CD4-positive, CD25-positive, alpha-beta regulatory T cell (primary cell): ENCODE measurements at places on chromosomes 4 and X. TPM values are rescaled to one million over a fixed set of nuclear protein-coding genes. Genes with fewer than 3 reads are reported as not detected.
A peak's percentile ranks its signal among the peaks of the same experiment; 100 is the strongest.

DNA sequence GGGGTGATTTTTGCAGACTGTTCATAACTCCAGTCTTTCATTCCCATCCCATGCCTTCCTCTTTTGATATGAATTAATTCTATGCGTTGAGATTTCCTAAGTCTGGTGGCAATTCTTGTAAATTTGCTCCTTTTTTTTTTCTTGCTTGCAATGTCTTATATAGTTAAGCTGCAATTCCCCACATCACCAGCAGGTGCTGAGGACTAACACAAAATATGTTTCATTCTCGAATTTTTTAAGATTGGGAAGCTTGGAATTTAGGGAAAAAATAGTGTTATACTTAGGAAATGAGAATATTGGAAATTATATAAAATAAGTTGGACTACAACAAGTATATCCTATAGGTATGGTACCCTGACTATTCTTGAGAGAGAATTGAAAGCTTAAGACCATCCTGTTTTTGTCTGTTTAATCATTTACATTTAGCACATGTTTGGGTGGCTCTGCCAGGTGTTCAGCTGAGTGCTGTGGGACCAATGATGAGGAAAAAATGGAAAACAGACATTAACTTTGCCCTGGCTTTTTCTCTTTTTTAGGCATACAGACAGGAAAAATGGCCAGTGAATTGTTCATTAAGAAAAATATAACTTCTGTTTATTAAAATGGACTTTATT lies 30.2 kb downstream of the AFF2 start:
- DNase-seq, result peak; percentile 35
- H3K4me1 ChIP-seq, result no peaks in the 10 kb centered on the region
- H3K27me3 ChIP-seq, result no peaks in the 10 kb centered on the region
- no peak overlapping the region for H3K4me3 ChIP-seq
- H3K27ac ChIP-seq, result no peak overlapping the region

GRCh38 chr4:150974750-150975149 lies 40.3 kb downstream of the LRBA start:
- H3K4me1 ChIP-seq, result peaks cover 23% of the 10 kb centered on the region
- H3K36me3 ChIP-seq, result no peaks in the 10 kb centered on the region
- no peak overlapping the region for H3K27ac ChIP-seq
- no peak for DNase-seq
- H3K27me3 ChIP-seq, result no peaks in the 10 kb centered on the region
- H3K4me3 ChIP-seq, result no peak overlapping the region

DNA sequence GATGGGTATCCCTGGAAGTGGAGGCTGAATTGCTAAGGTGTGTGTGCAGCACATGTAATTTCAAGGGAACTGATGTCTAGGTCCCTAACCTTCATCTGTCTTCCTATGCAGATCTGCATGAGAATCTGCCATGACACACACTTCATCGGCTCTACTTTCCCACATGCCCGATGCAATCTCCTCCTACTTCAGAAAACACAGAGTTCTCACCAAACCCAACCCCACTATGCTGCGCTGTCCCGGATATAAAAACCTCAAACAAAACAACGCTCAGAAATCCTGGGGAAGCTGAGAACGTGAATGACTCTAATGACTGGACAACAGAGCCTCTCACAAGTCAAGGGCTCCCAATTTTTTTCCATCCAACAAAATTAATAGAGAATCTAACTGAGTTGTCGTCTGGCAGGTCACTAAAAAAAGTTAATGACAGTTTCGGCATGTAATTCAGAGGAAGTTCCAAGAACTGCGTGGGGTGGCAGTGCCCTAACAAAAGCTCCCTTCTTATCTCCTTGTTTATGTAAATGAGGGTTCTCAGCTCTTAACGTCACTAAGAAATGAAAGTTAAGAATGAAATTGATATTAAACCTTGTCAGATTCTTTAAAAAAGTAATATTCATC lies 39.0 kb downstream of the STX18 start:
- H3K4me3 ChIP-seq, result peak overlapping the region; percentile 77
- no peak overlapping the region for H3K27ac ChIP-seq
- H3K36me3 ChIP-seq, result no peaks in the 10 kb centered on the region
- H3K4me1 ChIP-seq, result peaks cover 12% of the 10 kb centered on the region

DNA sequence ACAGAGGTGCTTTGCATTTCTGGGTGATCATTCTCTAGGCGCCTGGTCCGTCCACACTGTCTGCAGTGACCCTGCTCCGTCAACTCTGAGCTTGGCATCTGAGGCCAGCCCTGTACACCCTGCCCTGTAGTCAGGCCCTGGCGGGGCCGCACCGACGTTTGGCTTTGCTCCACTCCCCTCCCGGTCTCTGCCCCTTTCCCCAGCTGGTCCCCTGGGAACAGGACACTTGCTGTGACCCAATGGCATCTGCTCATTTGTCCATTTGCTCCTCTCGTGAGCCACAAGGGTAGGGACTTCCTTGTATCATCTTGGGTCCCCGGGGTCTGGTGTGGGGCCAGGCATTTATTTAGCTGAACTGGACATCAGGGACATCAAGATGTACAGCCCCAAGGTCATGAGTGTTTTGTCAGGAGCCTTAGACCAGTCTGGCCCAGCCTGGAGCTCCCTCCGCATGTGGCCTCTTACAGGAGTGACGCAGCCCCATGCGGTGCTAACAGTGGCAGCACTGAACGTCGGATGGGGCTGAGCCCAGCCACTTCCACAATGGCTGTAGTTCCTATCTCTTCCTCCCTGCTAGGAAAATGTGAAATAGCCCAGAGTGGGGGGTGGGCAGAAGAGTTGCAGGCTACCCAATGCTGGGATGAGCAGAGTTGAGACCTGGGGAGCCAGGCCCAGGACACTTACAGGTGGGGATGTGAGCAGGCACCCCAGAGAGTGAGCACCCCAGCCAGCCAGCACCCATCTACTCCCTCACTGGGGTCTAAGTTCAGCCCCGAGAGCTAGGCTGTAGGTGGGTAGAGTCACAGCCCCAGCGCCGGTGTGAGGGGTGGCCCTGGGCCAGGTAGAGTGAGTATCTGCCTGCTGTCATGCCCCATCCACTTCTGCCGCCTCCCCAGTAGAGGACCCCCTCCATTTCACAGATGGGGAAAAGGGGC lies 2.0 kb upstream of the SH3BP2 start:
- no peak overlapping the region for H3K27ac ChIP-seq
- no peaks in the 10 kb centered on the region for H3K36me3 ChIP-seq

- H3K27ac ChIP-seq, result no peak overlapping the region
- H3K4me1 ChIP-seq, result no peaks in the 10 kb centered on the region
- H3K4me3 ChIP-seq, result no peak overlapping the region
- no peaks in the 10 kb centered on the region for H3K27me3 ChIP-seq
Observed at GRCh38 chr4:55927803-55928437, 20.8 kb upstream of the CEP135 start.

DNA sequence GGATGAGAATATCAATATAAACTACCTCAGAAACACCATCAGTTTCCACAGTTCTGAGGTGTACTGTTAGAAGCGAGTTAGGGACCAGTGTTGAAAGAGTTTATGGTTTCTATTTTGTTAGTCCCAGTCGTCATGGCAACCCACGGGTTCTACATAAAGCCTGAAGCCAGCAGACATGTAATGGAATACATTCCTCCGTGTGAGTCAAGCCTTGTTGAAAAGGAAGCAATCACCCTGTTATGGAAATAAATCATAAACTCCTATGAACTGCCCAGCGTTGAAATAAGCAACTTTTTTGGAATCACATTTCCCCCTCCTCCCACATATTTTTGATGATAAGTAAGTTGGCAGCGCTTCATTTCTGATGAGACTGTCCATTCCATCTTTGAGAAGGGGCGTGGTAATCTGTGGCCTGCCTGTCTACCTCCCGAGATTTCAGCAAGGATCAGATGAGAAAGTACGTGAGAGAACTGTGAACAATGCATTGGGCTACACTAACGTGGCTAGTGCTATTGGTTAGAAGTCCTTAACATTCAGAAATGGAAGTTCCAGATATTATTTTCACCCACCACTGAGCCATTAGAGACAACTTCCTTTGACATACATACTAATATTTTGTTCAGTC lies 40.4 kb upstream of the PDHA1 start:
- H3K4me1 ChIP-seq, result no peaks in the 10 kb centered on the region
- no peak for DNase-seq
- H3K36me3 ChIP-seq, result no peaks in the 10 kb centered on the region
- no peak overlapping the region for H3K27ac ChIP-seq

DNA sequence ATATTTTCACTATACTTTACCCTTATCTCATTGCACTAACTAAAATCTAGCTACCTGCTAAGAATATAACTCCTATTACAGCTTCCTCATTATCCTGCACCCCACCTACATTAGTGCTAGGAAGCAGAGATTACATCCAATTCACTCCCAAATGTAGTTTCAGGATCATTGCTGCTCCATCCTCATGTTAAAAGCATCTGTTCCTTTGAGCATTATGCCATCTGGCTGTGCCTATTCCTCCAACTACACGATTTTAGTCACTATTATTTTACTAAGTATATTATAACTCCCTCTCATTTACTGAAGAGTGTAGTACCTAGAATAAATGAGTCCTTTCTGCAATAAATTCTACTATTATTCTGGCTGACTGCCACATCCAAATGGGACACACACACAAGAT lies 1586.9 kb downstream of the TECRL start:
- no peak for DNase-seq
- H3K27ac ChIP-seq, result no peak overlapping the region
- no peaks in the 10 kb centered on the region for H3K27me3 ChIP-seq
- no peak overlapping the region for H3K4me3 ChIP-seq
- no peaks in the 10 kb centered on the region for H3K4me1 ChIP-seq
- H3K36me3 ChIP-seq, result no peaks in the 10 kb centered on the region

DNA sequence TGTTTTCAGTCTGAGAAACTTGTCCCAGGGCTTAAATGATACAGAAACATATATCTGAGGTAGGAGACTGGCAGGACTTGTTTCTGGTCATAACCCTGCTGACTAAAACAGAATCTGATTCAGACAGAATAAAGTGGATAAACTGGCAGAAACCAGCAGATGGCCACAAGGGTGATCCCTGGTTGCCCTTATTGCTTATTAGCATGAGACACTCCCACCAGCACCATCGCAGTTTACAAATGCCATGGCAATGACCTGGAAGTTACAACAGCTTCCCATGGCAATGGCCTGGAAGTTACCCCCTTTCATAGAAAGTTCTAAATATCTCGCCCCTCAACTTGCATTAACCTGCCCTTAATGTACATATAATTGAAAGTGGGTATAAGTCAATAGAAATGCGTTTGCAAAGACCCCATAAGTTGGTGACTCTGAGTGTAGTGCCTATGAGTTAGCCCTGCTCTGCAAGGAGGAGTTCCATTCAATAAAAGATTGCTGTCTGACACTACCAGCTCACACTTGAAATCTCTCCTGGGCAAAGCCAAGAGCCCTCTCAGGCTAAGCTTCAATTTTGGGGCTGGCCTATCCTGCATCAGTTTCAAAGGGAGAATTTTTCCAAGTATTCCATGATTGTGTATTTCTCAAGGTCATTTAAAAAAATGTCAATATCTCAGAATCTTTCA lies 52.9 kb upstream of the PAGE5 start:
- no peaks in the 10 kb centered on the region for H3K36me3 ChIP-seq
- H3K4me3 ChIP-seq, result no peak overlapping the region
- no peaks in the 10 kb centered on the region for H3K4me1 ChIP-seq
- no peak for DNase-seq
- no peak overlapping the region for H3K27ac ChIP-seq

DNA sequence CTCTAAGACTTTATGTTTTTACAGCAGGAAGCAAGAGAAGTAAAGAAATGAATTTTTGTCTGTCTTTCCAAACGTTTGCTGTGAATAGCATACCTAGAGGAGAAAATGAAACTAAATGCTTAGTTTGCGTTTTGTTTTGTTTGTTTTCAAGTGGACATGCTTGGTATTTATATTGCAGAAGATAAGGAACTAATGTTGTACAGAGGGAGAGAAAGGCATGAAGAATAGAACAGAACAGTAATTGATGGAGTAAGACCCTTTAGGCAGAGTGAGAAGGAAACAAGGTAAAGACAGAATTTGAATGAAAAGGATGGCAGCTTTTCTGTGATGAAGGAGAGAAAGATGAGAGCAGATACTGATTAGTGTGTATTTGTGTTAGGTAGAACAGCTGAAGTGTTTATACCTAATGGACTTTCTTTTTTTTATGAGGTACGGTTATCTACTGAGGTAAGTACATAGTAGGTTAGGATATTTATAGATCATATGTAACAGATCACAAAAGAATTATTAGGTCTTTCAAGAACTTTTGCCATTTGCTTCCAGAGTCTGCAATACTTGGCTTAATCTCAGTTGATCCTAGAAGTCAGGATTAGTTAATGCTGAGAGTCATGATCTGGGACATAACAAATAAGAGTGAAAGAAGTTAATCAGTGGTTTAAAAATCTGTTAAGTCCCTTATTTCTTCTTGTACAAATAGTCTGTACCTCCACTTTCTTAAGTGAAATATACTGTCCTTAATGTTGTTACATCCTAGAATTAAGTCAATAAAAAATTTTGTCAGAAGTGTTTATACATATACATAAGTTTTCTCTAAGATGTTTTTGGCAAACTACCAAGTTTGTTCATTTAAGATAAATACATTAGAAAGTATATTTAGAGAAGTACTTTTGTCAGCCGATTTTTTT lies 36.8 kb downstream of the FABP2 start:
- no peaks in the 10 kb centered on the region for H3K4me1 ChIP-seq
- H3K27me3 ChIP-seq, result no peaks in the 10 kb centered on the region
- no peaks in the 10 kb centered on the region for H3K36me3 ChIP-seq

- no peaks in the 10 kb centered on the region for H3K36me3 ChIP-seq
- H3K4me3 ChIP-seq, result no peak overlapping the region
- H3K27me3 ChIP-seq, result peaks cover 27% of the 10 kb centered on the region
Observed at GRCh38 chr4:183798301-183799253, 106.5 kb upstream of the STOX2 start.

- no peak overlapping the region for H3K27ac ChIP-seq
- H3K36me3 ChIP-seq, result no peaks in the 10 kb centered on the region
- H3K4me1 ChIP-seq, result peaks cover 33% of the 10 kb centered on the region
Observed at GRCh38 chrX:120306630-120307029, 4.6 kb downstream of the TMEM255A start.

DNA sequence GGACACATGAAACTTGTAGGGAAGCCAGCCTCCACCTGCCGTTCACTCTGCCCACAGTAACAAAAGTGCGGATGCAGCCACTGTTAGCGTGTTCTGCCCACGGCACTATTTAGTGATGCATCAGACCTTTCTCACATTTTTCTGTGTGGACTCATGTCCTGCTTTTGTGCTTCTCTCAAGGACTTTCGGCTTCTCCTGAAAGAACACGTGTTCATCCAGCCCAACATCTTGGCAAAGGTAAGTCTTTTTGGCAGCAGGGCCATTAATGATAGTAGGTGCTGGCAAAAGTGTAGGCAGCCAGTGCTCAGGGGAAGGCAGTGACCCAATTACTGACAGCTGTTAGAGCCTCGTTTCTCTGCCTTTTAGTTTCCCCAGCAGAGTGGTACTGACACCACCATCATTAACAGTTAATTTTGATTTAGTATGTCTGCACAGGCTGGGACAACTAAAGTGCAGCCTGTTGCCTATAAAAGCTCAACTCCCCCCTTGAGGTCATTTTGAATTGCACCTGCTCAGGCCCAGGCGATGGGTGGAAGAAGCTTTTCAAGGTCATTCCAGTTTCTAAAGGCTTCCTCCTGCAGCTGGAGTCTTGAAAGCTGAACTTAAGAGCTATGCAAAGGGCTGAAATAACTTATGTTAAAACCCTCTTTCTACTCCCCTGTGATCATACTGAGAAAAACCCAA lies 54.5 kb upstream of the HPSE start:
- no peak overlapping the region for H3K4me3 ChIP-seq
- H3K4me1 ChIP-seq, result peaks cover 5% of the 10 kb centered on the region
- no peak for DNase-seq
- no peaks in the 10 kb centered on the region for H3K27me3 ChIP-seq
- no peaks in the 10 kb centered on the region for H3K36me3 ChIP-seq
- H3K27ac ChIP-seq, result no peak overlapping the region

GRCh38 chr4:24042094-24042493 lies 152.2 kb upstream of the PPARGC1A start:
- H3K4me1 ChIP-seq, result no peaks in the 10 kb centered on the region
- H3K36me3 ChIP-seq, result no peaks in the 10 kb centered on the region
- no peaks in the 10 kb centered on the region for H3K27me3 ChIP-seq
- H3K27ac ChIP-seq, result no peak overlapping the region

The DRD5 gene
- not detected for total RNA-seq

The PROM1 gene
- 2.9 TPM for total RNA-seq
